Foreskin fibroblast (primary cell): ENCODE measurements at places on chromosomes 13 and 19.

DNA sequence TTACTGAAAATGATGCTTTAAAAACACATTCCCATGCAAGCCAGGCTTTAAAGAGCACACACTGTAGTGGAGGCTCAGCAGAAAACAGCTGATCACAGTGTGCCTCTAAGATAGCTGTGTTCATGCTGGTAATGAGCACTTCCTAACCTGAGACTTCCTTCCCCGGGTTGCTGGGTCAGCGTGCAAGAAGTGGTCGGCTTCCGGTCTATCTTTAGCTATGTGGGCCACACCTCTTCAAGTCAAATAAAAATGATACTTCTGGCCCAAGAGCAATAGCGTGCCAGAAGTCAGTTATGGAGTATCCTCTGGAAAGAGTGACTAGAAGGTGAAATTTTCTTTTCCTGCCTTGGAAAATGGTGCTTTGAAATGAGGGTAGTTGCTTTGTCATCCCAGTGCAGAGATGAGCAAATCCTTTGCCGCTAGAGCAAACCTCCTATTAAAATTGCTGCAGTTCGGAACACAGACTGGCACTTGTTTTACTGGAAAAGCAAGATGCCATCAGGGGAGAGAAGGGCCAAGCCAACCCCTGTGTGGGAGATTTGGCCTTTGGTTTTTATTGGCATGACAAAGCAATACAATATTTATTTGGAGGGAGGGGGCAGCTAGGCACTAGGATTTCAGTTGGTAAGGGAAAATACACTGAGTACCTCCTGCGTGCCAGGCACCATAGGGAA is 64.2 kb downstream of the ARHGAP35 start:
- DNase-seq: no peak

DNA sequence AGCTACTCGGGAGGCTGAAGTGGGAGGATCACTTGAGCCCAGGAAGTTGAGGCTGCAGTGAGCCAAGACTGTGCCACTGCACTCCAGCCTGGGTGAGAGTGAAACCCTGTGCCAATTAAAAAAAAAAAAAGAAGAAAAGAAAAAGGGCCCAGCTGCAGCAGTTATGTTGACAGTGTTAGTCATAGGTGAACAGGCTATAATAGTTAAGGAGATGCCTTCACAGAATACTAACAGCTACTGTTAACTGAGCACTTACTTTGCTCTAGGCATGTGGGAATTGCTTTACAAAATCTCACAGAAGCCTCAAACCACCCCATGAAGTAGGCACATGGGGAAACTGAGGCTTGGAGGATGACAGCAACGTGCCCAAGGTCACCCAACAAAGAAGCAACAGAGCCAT is 3.9 kb downstream of the FBXO17 start:
- DNase-seq: peak; percentile 18

- no peak for DNase-seq
Measured at GRCh38 chr13:32535115-32535514, 3.5 kb downstream of the N4BP2L2 start.

GRCh38 chr19:17648097-17648660 is 40.0 kb downstream of the UNC13A start:
- no peak for DNase-seq

GRCh38 chr13:106533943-106534638 is 1.4 kb downstream of the EFNB2 start:
- DNase-seq: peak; percentile 69

DNA sequence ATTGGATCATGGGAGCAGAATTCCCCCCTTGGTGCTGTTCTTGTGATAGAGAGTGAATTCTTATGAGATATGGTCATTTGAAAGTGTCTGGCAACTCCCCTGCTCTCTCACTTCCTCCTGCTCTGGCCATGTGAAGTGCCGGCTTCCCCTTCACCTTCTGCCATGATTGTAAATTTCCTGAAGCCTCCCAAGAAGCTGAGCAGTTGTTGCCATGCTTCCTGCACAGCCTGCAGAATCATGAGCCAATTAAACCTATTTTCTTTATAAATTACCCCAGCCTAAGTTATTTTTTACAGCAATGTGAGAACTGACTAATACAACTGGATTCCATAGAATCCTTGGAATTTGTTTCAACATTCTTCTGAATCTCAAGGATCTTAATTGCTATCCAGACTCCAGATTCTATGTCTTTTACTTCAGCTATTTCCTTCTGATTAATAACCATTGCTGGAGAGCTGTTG is 328.1 kb downstream of the SLITRK5 start:
- DNase-seq: no peak

DNA sequence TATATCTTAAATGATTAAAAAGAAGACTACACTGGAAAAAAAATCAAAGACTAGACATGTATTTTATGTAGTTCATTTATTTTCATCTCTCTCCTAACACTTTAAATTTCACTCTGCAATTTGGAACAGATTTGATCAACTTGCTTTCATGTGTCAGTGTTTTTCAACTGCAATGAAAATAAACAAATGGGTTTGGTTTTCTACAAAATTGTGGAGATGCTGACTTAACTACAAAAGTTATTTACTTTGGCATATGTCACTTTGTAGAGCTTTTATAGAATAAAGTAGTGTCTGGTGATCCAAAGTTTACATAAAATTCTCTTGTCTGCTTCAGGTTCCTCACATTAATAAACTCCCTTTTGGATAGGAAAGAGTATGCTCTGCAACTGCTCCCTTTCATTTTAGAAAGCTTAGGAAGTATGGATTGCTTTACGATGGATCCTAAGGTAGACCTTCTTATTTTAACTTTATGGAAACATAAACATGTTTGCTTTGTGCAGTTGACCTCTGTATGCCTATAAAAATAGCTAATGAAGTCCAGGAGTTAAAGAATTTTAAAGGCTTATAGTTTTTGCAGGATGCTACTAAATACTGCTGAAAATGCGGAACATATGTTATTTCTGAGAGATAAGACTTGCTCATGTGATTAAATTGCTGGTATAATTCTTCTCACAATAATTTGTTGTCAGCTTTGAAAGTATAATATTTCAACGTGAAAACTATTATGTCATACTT is 815.9 kb downstream of the PCDH9 start:
- no peak for DNase-seq

DNA sequence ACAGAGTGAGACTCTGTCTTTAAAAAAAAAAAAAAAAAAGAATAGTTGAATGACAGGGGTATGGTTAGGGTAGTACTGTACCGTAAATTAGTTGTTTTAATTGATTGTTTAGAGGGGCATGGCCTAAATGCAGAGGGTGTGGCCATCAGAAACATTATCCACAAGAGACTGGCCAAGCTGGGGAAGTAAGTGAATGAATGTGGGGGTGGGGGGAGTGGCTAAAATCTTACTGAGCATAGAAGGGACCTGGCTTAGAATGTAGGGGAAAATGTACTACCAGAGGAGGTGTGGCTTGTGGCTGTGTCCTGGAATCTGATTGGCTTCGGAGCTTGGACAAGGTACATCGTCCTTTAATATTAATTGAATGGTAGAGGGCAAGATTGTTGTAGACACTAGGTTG is 3.8 kb downstream of the BCL2L12 start:
- DNase-seq: no peak

GRCh38 chr19:56595548-56595899 is 422 bp downstream of the ZNF71 start:
- DNase-seq: no peak

DNA sequence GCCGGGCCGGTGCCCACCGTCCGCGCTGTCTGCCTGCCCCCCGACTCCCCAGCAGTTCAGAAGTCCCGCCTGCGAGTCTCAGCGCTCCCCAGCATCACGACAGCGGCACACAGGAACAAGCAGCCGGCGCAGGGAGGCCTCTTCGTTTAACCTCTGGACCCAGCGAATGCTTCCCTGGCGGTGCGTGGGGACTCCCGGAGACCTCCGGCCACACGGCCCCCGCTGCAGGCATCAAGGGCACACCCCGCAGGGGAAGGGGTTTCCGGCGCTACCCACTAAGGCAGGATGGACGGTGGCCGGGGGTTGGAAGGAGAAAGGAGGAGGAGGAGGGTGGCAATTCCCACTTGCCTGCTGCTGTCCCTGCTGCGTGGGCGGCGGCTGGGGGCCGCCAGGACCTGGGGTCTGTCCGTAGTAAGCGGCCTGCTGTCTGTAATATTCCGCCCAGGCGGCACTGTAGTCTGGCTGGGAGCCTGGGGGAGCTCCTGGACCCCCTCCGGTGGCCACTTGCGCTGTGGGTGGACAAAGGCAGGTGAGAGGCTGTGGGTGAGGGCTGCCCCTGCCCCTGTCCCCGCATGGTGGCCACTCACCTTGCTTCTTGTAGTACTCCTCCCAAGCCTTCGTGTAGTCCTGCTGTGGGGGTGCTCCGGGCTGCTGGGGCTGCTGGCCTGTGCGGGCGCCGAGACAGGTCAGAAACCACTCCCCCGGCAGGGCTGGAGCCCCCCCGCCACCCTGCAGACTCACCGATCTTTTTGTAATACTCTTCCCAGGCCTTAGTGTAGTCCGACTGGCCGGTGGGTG is 9.6 kb downstream of the KHSRP start:
- DNase-seq: no peak

GRCh38 chr19:51372649-51373504 is at the start of gene NKG7:
TSS of gene NKG7 (minus strand) at chr19:51372654. CDS start at chr19:51372535, 119 bp downstream.
- no peak for DNase-seq

DNA sequence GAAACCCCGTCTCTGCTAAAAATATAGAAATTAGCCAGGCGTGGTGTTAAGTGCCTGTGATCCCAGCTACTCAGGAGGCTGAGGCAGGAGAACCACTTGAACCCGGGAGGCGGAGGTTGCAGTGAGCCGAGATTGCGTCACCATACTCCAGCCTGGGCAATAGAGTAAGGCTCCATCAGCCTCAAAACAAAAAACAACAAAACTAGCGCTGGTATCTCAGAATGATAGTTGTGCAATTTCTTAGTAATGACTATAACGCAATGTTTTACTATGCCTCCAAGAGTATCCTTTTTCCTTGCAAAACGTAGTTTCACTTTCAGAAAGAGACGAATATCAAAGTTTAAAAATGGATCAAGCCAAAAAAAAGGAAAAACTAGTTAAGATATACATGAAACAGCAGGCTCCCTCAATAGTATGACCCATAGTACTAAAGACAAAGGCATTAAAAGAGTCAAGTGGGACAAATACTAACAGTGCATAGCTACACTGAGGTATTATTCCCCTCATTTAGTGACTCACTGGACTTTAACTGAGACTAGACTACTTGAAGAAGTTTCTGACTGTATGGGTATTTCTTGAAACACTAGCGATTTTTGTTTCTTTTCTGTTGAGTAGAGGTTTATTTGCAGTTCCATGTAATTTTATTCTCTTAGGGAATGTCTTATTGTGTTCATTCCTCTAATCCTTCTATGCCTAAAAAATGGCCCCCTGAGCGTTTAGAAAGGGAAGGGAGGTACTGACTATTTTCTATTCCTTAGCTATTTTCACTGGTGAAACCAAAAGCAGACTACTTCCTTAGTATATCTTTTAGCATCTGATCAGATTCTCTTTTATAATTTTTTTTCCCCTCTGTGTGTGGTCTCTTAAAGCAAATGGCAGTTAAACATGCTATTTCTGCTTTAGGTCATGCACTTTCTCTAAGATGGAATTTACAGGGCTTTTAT is 10.4 kb upstream of the ITM2B start:
- DNase-seq: no peak

DNA sequence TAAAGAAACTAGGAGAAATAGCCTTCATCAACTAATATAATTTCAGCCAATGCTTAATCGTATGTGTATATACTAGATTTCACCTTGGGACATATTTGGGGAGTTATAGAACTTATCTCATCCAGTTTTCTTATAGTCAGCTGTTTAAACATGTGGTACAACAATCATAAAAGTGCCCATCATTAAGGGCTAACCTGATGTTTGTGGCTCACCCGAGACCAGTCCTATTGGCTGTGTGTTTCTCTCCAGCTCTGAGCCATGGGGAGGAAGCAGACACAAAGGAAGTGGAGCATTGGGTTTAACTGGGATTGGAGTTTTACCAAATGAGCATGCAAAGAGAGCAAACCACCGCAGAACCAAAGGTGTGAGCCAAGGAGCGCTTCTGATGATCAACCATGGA is 114.3 kb upstream of the KLF12 start:
- DNase-seq: no peak

DNA sequence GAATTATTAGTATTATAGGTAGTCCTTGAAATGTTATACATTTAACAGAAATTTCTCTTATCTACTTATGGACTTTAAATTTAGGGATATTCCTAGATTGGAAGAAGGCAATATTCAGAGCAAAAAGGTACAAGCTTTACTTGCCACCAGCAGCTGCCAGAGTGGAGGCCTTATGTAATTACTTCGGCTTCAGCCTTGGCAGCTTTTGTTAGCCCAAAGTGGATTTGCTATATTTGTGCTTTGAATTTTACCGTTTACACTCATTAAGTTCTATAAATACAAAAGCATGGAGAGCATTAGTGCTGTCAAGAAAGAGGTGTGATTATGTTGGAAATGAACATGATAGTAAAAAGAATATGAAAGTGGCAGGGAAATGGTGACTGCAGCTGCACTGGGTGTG is 319.9 kb downstream of the ATP8A2 start:
- no peak for DNase-seq

- no peak for DNase-seq
Measured at GRCh38 chr19:33644284-33644836, 22.6 kb downstream of the CHST8 start.

DNA sequence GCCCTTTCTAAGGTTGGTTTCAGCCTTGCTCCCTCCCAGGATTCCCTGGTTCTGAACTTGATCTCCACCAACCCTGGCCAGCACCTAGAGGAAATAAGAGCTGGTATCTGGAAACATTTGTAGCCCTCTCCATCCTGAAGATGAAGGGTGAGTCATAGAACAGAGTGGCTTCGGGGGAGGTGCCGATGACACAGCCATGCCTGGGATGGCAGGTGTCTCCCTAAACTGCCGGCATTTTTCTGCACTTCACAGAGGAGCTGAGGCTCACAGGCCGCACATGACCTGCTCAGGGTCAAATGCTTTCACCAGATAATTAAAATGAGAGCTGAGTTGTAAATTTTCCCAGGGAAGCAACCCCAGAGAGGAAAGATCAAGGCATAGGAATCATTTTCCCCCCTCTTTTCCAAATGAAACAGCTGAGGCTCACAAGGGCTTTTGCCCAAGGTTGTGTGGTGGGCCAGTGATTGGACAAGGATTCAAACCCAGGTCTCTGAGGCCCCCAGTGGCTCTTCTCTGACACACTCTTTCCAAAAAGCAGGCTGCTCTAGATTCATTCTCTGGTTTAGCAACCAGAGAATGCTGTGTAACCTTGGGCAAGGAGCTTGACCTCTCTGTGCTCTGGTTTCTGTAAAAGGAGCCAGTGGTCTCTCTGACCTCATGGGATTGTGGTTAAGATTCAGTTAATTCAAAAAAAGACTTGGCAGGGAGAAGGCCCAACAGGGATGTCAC is 1.2 kb upstream of the SLC25A42 start:
- DNase-seq: peak; percentile 50

DNA sequence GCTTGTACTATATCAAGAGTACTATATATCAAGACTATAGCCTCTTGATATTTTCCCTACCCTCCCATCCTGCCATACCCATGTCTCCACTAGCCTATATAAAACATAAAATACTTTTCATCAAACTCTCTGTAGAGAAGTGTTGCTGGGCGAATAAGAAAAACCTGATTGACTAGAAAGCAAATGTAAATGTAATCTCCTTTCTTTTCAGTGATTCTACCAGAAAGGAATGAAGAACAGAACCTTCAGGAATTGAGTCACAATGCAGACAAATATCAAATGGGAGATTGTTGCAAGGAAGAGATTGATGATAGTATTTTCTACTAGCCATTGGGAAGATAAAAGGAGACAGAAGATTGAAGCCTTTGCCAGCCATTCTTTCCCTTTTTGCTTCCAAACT is 89.2 kb downstream of the KCNRG start:
- peak; percentile 41 for DNase-seq
